ENCODE measurements at places on chromosomes 13 and 19.

- DNase-seq: no peak
Measured at GRCh38 chr19:18429717-18430416, 8.1 kb downstream of the ISYNA1 start.

- DNase-seq: no peak
Measured at GRCh38 chr13:75404726-75405125, 77.2 kb downstream of the TBC1D4 start.

DNA sequence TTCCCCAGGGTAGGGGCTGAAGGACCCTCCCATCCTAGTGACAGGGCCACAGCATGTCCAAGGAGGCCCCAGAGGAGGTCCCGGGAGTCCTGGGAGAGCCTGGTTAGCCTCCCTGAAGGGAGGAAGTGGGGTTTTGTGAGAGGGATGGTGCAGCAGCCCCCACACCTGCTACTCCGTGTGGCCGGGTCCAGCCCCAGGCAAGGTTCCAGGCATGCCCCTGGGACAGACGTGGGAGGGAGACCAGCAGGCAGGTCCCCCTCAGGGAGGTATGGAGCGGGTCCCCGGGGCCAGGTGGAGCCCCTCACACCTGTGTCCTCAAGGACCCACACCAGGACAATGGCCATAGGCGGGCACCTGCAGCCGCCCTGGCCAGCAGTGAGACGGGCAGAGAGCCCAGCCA is 1.9 kb upstream of the F7 start:
- DNase-seq: no peak

DNA sequence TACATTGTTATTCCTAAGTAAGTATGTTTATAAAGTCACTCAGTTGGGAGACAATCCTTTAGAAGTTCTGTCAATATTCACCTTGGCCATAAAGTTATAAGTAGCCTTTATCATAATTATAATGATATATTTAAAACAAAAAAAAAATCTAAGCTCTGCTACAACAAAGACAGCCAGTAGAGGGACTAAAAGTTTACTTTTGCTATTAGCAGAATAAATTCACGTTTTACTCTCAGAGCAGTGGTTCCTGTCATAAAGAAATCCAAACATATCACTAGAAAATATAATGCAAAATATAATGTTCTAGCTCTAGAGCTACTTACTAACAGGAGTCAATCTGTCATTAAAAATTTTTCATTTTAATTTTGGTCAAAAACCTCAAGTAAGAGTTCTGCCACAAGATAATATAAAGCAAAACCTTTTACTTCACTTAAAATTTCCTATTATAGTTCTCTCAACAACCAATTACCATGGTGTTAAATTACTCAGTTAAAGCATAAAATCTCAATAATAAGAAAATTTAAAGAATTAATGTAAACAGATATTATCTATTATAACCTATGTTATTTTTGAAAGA is 17.7 kb downstream of the INTS6 start:
- DNase-seq: no peak

- no peak for DNase-seq
Measured at GRCh38 chr19:50636317-50637085, 3.2 kb downstream of the SYT3 start.

DNA sequence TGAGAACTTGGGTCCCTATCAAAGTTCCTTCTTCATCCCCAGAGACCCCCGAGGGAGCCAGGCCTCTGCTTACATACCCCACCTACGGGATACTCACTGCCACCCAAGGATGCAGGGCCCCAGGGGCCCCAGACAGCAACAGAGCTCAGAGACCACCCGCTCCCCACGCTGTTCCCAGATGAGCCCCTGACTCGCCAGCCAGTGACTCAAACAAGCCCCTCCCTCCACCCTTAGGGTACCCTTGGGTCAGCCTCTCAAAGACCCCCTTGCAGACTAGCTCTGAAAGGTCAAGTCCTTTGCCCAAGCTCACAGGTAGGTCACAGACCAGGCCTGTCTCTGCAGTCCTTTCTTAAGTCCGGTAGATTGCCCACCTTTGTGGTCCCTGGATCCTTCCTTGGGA is 45.7 kb downstream of the CD320 start:
- DNase-seq: no peak

GRCh38 chr13:110308656-110309359 is 1.7 kb downstream of the COL4A2 start:
- peak; percentile 13 for DNase-seq

- DNase-seq: no peak
Measured at GRCh38 chr13:112784811-112785482, 95.1 kb downstream of the ATP11A start.

DNA sequence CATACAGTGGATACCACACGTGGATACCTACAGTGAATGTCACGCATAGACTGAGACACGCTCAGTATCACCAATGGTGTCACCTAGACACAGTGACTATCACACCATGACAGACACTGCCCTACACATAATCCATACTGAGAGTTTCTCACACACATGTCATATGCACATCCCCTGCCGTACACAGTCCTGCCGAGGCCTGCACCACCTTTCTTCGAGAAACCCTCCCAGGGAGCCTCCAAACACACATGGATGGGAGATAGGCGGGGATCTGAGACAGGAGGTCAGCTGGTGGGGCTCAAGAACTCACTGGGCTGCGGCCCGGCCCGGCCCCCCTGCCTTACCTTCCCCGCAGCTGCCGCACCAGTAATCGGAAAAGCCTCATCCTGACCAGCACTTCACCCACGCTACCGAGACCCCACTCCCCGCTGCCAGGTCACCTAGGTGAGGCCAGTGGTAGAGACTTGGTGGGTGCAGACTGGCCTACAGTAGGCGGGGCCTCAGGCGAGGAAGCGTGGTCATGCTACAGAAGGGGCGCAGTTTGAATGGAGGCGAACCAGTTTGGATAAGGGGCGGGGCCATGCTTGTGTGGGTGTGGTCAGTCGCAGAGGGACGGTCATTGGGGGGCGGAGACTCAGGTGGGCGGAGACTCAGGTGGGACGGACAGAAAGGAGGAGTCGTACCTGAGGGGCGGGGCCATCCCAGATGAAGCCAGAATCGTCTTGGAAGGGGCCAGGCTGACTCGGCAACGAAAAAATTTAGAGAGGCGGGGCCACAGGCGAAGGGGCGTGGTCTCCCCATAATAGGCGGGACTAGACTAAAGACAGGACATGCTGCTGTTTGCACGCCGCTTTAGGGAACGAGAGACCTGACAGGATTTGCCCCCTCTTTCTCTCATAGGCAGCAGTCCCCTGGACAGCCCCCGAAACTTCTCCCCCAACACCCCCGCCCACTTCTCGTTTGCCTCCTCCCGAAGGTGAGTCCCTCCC is 2.1 kb downstream of the MAST1 start:
- DNase-seq: peak; percentile 71

GRCh38 chr13:20477394-20477793 is 48.3 kb downstream of the CRYL1 start:
- no peak for DNase-seq

DNA sequence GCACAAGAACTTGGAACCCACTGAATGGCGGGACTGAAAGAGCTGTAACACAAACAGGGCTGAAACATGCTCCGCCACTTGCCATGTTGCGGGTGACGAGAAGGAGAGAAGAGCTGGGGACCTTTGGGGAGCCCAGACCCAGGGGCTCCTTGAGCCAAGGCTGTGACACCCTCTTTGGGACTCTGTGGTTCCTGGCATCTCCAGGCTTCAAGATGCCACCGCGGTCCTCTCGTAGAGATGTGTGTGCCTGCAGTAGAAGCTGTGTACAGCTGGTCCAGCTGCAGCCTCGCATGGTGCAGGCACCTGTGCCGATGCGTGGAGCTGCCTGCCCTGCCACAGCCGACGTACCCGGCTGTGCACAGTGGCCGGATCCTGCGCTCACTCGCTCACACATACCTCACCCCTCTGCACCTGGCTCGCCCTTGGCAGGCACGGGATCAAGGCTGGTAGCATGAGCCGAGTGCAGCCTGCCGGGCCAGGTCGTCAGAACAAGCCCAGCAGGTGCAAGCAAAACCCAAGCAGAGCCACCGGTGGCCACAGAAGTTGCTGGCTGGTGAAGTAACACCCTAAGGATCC is 1385.8 kb downstream of the PCDH9 start:
- DNase-seq: no peak

DNA sequence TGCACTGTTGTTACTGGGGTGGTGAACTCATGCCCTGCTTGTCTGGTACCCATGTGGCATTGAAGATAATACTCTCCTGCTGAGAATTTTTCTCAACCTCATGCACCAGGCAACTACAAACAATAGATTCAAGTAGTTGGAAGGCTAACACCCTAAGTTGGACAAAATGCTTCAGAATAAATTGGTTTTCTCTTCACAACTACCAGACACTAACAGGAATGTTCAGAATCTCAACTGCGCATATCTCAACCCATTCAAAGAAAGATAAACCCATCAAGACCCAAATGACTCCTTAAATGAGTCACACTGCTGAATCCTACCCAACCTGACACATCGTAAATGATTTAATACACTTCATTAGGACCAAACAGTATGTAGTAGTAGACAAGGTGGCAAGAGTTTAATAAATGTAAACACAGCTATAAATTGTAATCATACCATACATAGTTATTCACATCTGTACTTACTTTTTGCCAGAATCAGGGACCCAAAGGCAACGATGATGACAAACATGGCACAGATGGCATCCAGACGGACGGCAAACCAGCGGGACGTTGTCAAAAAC is 227.4 kb downstream of the ABCC4 start:
- DNase-seq: no peak

- DNase-seq: no peak
Measured at GRCh38 chr13:47621931-47622330, 379.1 kb downstream of the SUCLA2 start.
